ENCODE measurements at places on chromosomes 5 and 9. TPM values are rescaled to one million over a fixed set of nuclear protein-coding genes. Genes with fewer than 3 reads are reported as not detected.

- no peak for ATAC-seq
These were observed 27.0 kb upstream of the C9orf72 start for GRCh38 chr9:27600256-27600655.

GRCh38 chr5:32615236-32615635 is 29.9 kb downstream of the SUB1 start:
- ATAC-seq = no peak

GRCh38 chr5:32144378-32145207 is 29.5 kb downstream of the GOLPH3 start:
- no peak for ATAC-seq

DNA sequence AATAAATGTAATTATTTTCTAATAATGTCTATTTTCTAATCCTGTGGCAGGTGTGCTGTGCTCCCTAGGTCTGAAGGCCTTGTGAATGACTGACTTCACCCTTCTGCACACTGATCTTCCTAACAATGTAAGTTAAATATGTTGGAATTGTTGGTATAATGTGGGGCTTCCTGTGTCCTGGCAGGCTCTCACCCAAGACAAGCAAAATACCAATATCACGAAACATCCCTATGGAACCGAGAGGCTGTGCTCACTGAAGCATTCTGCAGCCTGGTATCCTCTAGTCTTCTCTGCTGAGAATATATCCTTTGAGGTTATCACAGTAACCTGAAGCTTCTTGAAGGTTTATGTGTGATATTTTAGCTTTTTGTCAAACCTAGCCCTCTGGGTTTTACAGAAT is 159.4 kb downstream of the GABRB2 start:
- ATAC-seq = no peak

DNA sequence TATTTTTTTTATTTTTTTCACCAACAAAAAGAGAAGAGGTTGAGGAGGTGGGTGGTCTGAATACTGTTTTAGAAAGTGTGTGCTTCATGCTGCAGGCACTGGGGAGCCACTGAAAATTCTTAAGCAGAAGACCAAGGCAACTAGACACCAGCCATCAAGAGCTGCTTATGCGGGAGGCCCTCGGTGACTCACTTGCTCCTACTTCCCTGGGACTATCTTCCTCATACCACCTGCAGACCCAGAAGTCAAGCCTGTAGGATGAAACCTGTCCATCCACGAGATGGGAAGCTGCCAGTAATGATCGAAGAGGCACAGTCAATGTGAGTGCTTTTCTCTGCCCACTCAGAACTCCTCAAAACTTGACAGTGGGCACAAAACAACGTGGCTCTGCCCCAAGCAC is 125.8 kb upstream of the SLC44A1 start:
- ATAC-seq = no peak

- ATAC-seq = no peak
These were observed 72.6 kb downstream of the GTF3C4 start for GRCh38 chr9:132742821-132743311.

- no peak for ATAC-seq
These were observed 56.6 kb downstream of the C6 start for GRCh38 chr5:41156739-41157138.

- no peak for ATAC-seq
These were observed 189.0 kb downstream of the HCN1 start for GRCh38 chr5:45507178-45507577.

DNA sequence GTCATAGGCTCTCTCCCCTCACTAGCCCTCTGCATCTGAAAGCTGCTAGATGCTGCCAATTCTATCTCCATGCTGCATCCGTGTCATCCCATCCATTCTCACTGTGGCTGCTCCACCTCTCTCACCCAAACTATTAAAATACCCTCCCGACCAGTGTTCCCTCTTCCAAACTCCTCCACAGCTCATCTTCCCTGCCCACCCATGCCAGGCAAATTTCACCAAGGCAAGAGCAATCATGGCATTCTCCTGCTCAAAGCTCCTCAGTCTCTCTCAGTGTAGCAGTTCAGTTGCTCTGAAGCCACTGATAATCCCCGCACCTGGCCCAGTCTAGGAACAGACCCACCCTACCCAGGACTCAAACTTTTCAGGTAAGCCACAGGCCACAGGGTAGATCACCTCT is 48.4 kb downstream of the SPOCK1 start:
- no peak for ATAC-seq

DNA sequence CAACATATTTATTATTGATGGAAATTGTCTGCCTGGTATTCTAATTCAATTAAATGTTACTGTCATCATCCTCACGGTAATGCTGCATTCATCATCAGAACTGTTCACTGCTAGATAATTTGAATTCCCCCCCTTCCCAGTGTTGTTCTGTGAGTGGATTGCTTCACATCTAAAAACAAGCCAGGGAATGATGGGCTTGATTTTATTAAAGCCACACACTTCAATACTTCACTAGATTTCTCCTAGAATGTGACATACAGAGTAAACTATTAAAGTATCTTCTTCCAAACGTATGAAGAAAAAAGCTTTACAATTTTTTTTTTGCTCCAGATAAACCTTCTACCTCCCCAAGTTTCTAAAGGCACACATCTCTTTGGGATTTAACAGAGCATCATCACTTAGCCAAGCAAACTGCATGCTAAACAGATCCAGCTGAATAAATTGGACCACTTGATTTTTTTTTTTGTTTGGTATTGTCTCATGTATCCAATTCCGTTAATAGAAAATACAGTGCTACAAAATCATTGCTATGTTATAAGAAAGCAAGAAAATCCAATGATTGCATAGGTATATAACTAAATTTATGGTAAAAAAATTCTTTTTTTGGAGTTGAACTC is 692.4 kb downstream of the MTRR start:
- ATAC-seq = no peak

- ATAC-seq = no peak
These were observed 66.6 kb downstream of the NTRK2 start for GRCh38 chr9:84736081-84736480.

- ATAC-seq = no peak
These were observed at the start of gene ENTPD8 for GRCh38 chr9:137441289-137441934. ENTPD8 (minus strand) TSS chr9:137441357; CDS start chr9:137438285, 3,072 bp downstream.

DNA sequence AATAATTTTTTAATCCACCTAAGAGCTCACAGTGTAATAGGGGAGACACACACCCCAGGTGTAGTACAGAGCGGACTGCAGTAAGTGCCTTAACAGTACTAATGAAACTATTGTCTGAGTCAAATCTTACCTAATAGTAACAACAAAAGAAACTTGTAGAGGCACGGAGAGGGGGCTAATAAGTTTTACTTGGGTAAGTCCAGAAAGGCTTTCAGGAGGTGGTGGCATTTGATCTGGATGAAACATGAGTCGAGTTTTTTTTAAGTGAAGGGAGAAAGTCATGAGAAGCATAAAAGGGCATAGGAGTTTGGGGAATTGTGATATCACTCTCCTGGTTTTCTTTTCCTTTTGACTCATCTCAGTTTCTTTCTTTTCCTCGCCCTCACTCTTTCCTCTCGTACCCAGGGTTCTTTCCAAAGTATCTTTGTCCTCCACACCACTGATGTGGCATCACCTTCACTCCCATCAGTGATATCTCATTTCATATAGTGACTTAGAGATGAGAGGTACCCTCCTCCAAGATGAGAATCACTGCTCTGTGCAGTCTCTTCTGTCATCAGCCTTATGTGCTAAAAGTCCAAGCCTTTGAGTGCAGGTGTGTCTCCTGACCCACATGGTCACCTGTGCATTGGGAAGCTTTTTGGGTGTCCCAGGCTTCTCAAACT is 2.0 kb downstream of the CTNNA1 start:
- ATAC-seq = no peak

DNA sequence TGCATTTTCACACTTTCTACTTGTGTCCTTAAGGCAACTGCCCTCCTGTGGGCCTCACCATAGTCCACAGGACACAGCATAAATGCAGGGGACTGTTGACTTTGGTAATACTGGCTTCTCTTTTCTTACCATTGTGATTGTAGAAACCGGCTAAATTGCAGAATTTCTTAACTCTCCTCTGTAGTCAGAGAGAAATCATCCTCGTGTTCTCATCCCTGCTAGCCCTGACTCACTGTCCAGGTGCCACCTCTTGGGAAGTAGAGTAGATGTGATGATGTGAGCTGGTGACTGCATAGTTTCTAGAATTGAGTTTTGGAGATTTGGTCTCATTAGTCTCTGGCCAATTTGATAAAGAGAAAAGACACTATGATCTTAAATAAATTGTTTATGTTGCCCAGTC is 5.5 kb downstream of the PHF24 start:
- no peak for ATAC-seq

GRCh38 chr9:99779277-99779676 is 42.4 kb upstream of the NR4A3 start:
- no peak for ATAC-seq

- ATAC-seq = no peak
These were observed 69.1 kb upstream of the NREP start for GRCh38 chr5:111826064-111826463.

DNA sequence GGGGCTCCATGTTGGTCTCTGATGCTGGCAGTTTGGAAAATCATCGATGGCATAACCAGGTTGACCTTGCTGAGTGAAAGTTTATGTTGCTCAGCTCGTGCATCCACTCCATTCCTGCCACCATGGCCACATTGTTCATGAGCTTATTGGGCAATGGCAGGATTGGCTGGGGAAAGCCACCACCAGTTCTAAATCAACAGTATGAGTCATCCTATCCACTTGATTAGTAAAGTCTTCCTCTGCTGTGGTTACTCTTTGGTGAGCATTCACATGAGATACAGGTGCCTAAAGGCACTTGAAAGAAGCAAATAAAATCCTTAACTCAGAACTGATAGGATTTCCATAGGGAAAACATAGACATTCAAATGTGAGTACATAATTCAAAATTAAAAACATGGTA is 131.8 kb upstream of the FBN2 start:
- ATAC-seq = no peak

DNA sequence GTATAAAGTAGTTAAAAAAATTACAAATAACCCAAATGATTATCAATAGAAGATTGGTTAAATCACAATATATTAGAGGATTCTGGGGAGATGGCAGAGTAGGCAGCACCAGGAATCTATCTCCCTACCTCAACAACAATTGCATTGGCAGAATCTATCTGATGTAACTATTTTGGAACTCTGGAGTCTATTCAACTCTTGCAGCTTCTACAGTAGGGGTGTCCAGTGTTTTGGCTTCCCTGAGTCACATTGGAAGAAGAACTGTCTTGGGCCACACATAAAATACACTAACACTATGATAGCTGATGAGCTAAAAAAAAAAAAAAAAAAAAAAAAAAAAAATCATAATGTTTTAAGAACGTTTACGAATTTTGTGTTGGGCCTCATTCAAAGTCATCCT is 29.2 kb upstream of the ECM2 start:
- ATAC-seq = no peak

GRCh38 chr9:125579030-125579932 is 127.7 kb downstream of the MAPKAP1 start:
- no peak for ATAC-seq

DNA sequence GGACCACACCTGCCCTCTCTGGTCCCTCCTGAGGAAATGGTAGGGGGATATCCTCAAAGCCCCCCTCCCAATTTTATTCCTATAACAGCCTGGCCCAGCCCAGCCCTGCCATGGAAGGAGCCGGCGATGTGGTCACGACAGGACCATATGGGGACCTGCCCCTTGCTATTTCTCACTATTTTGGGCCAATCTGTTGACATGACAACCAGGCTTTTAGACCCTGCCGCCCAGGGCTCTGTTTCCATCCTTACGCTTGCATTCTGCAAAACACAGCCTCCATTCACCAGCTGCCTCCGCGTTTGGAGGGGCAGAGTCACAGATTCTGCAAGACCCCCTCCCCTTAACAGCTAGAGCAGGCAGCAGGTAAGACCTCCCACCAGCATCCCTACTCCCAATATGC is 112.2 kb downstream of the GABBR2 start:
- ATAC-seq = no peak

GRCh38 chr5:127909066-127909465 is 174.5 kb upstream of the SLC12A2 start:
- no peak for ATAC-seq

- no peak for ATAC-seq
These were observed 22.4 kb downstream of the IFNW1 start for GRCh38 chr9:21119093-21119770.

The SAPCD2 gene
- 0.13 TPM for total RNA-seq

The GKAP1 gene
- total RNA-seq = 12.9 TPM

The FER gene
- total RNA-seq = 26.0 TPM

The CDC20B gene
- total RNA-seq = not detected

The NMRK1 gene
- total RNA-seq = 7.5 TPM

The SPINK13 gene
- total RNA-seq = not detected

The GABRA1 gene
- 3.1 TPM for total RNA-seq

The ZBTB26 gene
- total RNA-seq = 9.2 TPM

The OMD gene
- total RNA-seq = 11.4 TPM

The RMI1 gene
- 4.8 TPM for total RNA-seq

The SLC36A2 gene
- not detected for total RNA-seq

The LVRN gene
- 4.2 TPM for total RNA-seq
